ENCODE measurements at places on chromosomes 2 and 18.

GRCh38 chr18:34970106-34970505, 71.1 kb upstream of the MAPRE2 start:
- DNase-seq = no peak

DNA sequence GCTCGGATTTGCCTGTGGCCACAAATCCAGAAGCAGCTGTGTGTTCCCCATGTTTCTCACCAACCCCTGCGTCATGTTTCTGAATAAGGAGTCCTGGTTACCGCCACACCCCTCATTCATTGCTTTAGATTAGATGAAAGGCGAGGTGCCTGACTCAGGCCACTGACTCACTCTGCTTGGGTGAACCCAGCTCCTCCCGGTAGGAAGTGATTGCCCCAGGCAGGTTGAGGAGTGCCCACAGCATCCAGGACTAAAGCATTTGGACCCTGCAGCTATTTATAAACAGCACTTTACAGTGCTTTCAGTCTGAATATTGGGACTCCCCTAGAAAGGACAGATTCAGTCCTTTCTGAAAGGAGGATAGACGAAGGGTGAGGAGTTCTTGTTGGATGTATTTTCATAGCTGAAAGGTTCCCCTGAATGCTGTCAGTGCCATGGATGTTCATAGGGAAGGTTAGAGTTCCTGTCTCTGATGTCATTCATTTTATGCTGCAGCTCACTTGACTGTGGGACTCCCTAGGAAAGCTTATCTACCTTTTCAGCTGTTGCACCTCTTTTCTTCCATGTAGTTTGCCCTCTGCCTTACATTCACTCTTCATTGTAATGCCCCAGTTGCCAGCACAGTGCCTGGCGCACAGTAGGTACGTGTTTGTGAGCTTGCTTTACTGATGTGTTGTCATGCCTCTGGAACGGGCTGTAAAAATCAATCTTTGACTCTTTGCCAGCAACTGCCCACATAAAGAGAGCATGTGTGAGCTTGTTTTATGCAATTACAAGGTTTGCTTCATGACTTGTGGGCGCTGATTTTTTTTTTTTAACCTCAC, 14.9 kb downstream of the ITGA6 start:
- DNase-seq = no peak

DNA sequence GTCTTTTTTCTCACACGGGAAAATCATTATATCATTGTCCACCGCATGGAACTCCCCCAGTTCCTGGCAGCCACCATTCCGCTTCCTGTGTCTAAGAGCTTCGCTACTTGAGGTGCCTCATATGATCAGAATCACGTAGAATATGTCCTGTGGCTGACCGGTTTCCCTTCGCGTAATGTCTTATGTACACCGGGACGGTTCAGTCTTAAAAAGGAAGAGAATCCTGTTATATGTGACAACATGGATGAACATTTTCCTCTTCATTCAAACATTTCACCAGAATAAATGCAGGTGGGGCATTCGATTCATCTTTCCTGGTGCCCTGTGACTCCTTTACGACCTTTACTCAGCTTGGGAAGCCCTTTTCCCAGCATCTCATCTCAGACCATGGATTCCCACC, 131.7 kb upstream of the TWIST2 start:
- DNase-seq = no peak

- DNase-seq = no peak
Observed at GRCh38 chr18:76354348-76354747, 140.7 kb downstream of the ZNF516 start.

DNA sequence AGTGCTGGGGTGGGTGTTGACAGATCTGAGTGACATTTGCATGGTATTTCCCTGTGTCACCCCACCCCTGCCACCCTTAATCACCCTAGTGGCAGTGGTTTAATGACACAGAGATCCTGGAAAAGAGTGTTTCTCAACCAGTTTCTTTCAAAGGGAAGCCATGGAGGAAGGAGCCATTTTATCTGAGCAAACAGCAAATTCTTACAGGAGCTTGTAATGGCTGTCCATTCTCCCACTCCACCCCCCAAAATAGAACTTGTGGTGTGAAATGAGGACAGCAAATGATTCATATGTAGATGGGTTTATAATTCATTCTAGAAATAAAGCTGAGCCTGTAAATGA, 51.5 kb downstream of the CDC42EP3 start:
- DNase-seq = no peak

- peak; percentile 56 for DNase-seq
Observed at GRCh38 chr2:96538487-96539214, 2.1 kb downstream of the ARID5A start.

GRCh38 chr18:69727912-69728572, 219.6 kb downstream of the CD226 start:
- DNase-seq = no peak

GRCh38 chr2:186913870-186914269, 64.9 kb upstream of the ZSWIM2 start:
- DNase-seq = peak; percentile 83

DNA sequence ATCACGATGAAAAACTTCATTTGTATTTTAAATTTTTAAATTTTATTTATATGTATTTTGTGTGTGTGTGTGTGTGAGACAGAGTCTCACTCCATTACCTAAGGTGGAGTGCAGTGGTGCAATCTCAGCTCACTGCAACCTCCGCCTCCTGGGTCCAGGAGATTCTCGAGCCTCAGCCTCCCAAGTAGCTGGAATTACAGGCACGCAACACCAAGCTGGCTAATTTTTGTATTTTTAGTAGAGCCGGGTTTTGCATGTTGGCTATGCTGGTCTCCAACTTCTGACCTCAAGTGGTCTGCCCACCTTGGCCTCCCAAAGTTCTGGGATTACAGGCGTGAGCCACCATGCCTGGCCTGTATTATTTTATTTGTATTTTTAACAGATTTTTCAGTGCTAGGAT, 45.8 kb upstream of the WIPF1 start:
- DNase-seq = no peak

DNA sequence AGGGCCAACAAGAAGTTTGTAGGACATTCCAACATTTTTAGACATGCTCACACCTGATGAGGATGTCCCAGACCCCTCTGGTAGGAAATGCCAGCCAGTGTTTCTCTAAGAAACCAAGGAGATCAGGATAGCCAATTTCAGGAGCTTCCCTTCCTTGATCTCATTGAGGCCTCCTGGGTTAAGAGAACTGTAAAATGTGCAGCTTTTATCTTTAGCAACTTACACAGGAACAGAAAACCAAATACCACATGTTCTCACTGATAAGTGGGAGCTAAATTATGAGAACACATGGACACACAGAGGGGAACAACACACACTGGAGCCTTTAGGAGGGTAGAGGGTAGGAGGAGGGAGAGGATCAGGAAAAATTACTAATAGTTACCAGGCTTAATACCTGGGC, 99.6 kb upstream of the MAP2 start:
- no peak for DNase-seq

DNA sequence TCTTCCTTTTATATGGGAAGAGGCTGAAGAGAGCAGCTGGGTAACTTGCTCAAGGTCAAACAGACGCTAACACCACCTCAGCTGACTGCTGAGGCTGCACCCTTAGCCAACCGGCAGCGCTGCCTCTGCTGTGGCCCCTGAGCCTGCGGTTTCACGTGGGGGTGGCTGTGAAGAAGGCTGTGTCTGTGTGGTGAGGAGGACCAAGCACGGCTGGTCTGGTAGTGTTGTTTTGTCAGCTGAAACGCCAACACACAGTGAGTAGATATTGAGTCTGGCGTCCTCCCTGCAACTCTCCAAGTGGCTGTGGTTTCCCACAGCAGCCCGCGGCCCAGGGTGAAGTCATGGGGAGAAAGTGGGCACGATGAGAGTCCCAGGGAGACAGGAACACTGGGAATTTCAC, 69.6 kb downstream of the THNSL2 start:
- peak; percentile 27 for DNase-seq

GRCh38 chr18:26307161-26307773, 81.0 kb downstream of the TAF4B start:
- peak; percentile 61 for DNase-seq

DNA sequence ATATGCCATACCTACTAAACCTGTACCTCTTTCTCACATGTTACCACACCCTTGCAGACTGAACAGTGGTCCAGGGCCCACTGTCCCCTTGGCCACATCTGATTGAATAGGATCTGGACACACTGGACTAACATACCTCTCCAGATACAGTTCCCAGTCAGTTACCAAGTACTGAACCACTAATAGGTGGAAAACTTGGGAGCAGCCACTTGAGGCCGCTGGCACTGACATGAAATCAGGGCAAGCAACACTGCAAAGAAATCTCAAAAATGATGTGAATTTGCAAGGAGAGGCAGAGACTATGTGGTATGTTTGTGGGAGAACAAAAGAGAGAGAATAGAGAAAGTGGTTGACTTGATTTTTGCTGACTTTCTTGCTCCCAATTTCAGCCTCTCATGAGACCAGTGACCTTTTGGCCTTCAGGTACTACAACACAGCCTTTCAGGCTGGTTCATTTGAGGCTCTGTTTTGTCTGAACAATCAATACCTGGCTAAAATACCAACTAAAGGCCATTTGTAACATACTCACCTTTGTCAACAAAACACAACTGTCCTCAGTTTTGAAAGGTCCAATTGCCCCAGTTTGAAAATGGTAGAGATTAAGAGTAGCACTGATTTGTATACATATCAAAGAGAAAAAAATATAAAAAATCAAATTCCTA, 7.8 kb downstream of the GRB14 start:
- no peak for DNase-seq

DNA sequence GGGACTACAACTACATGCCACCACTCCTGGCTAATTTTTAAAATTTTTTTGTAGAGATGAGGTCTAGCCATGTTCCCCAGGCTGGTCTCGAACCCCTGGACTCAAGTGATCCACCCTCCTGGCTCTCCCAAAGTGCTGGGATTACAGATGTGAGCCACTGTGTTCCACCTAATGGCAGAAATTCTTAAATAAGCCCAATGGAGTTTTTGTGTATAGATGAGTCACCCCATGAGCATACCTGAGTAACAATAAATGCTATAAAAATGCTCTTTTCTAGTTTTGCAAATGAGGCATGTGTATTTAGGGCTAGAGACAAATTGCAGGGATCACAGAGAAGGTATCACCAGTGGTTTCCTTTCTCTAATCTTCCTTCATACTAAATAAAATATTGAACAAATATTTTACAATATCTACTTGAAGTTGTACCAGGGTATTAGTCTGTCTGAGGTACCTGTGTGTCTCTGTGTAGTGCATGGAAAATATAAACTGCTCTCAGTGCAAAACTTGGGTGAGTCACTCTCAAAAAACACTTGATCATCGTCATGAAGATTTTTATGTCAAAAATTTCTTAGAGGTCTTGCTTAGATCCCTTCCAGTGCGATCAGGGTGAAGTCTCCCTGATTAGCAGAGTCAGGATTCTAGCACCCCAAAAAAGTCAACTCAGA, 337.1 kb upstream of the MMADHC start:
- no peak for DNase-seq

- DNase-seq = no peak
Observed at GRCh38 chr2:144333143-144333555, 186.8 kb downstream of the ZEB2 start.

DNA sequence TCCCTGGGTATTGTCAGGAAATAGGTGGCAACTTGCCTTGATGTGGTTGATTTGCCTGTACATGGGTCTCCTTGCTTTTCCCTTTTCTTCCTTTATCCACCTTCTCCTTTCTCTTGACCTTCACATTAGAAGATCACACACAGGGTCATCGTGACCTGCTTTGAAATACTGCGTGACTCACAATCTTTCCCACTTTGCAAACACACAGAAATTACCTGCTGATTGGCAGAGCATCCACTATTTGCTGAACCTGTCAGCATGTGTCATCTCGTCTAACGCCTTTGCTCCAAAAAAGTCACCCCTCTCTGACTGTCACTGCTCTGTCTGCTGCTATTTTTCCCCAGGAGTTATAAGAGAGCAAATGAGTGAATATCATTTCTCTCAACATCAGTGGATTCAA, 60.8 kb downstream of the MYO3B start:
- DNase-seq = no peak

GRCh38 chr2:105409717-105410116, 10.9 kb upstream of the FHL2 start:
- no peak for DNase-seq

- DNase-seq = no peak
Observed at GRCh38 chr2:198525211-198525969, 721.0 kb downstream of the PLCL1 start.

DNA sequence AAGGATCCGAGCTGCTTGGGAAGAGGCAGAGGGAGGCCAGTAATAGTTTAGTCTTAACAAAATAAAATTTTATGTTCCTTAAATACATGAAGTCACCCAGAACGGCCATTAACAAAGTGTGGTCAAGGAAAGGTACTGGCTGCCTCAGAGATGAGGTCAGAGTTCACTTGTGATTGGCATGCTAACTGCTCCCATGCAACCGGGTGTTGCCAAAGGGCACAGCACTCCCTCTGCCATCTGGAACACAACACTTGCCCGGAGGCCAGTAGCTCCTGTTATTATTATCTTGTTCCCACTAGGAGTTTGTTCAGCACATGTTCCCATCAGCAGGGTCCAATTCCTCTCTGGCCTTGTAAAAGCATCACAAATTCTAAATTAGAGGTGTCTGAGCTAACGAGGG, 207.0 kb downstream of the CYP26B1 start:
- DNase-seq = no peak

GRCh38 chr18:57959278-57959677, 84.7 kb upstream of the NEDD4L start:
- peak; percentile 68 for DNase-seq

DNA sequence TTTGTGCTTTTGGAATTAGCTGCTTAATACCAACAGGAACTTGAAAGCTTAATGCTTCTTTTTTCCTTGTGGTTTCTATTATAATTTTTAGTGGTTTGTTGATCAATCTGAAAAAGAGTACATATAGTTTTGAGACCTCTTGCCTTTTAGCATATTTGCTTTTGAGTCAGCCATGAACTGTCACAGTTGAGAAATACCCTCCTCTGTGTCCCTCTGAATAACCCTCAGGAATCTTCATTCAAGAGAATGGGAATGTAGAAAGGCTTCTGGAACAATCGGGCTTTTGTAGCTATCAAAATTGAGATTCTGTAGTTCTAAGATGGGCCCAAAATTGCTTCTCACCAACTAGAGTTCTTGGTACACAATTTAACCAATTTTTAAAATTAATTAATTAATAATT, 451.1 kb upstream of the TRIB2 start:
- no peak for DNase-seq

DNA sequence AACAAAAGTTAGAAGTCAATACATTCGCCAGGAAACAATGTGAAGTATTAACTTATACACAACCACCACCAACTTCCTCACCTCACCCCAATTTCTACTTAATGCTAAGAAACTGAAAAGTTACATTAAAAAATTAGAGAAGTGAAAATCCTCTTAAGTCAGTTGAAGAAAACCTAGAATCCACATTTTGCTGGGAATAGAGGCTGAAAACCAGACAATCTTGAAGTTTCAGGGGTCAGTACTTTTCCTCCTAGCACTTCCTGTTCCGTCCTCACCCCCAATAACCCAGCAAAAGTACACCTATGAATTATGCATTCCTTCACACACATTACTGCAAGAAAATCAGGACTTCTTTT, 6.3 kb downstream of the YES1 start:
- DNase-seq = no peak

DNA sequence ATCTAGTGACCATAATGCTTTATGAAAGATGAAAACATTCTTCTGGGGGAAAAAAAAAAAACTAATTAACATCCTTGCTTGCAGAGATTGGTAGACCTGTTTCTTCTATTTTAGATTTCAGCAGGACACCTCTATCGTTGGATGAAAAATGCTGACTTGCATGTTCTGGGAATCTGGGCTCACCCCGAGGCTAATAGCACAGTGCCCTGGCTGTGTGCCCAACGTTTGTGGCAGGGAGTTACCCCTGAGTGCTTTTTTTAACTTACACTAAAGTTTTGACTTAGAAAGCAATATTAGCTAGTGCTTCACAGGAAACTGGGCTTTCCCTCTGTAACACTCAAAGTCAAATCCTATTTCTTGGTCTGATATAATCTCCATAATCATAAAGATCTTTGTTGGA, 233.2 kb downstream of the SLC8A1 start:
- DNase-seq = peak; percentile 97

GRCh38 chr18:74898965-74899364, 301.3 kb downstream of the ZNF407 start:
- DNase-seq = no peak

Measured in RPMI8226 (cell line).